HepG2 (cell line): ENCODE measurements at places on chromosomes 12 and 14. TPM values are rescaled to one million over a fixed set of nuclear protein-coding genes. Genes with fewer than 3 reads are reported as not detected.

RNASE3 gene
- not detected in 2 replicates for polyA plus RNA-seq

TEX52 gene
- 0.05 TPM in 1 of 2 replicates, not detected in the other for polyA plus RNA-seq

KRT6A gene
- 0.13 TPM in 2 replicates for polyA plus RNA-seq

FLVCR2 gene
- polyA plus RNA-seq: 10.5 and 10.8 TPM in 2 replicates

DNA sequence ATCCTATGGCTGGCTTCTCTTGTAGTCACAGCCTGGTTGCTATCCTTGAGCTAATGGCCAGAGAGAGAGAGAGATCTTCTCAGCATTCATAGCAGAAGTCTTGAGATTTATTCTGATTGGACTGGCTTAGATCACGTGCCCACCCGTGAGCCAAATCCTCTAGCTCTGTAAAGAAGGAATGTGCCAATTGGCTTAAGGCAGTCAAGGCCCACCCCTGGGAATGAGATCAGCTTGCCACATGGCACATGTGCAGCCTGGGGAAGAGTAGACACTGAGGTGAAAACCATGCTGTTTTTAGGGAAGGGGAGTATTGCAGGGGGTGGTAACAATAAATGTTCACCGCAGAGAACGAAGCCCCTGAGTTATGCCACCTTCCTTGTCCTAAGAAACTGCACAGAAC lies 36.3 kb downstream of the PLEKHG7 start:
- DNase-seq: no peak

DNA sequence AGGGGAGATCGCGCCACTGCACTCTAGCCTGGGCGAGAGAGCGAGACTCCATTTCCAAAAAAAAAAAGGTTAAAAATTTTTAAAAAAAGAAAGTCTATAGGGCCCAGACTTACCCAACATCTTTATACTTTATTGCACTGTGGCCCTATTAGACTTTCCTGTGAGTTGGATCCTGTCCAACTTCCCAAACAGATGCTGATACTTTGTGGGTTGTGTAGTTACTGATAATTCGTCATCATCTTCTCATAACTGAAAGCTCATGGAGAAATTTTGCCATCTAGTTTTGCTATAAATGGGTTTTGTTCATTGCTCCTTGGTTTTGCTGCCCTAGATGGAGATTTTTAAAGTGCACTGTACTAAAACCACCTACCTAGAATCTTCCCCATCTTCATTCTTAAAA lies 31.1 kb downstream of the APOBEC1 start:
- no peak for DNase-seq

GRCh38 chr12:86526060-86526595 lies 269.9 kb upstream of the MGAT4C start:
- DNase-seq: no peak
